Left lung (tissue), 14 donors: ENCODE measurements at places on chromosomes 7 and 10.
A peak's percentile ranks its signal among the peaks of the same experiment; 100 is the strongest.

DNA sequence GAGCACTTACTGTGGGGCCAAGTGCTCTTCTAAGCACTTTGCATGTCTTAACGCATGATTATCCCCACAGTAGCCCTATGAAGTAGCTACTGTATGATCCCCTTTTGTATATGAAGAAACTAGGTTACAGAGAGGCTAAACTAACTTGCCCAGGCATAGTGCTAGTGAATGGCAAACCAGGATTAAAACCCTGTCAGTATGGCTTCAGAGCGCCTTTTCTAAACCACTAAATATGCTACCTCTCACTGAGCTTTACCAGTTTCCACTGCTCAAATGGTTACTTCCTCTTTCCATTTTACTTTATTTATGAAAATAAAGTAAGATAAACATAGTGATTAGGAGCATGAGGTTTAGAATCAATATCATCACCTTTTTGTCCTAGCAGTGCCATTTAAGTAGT is 73.6 kb downstream of the PODXL start:
- H3K4me3 ChIP-seq = no peak overlapping the region
- H3K4me1 ChIP-seq = peaks cover 5% of the 10 kb centered on the region
- H3K27ac ChIP-seq = no peak overlapping the region
- no peaks in the 10 kb centered on the region for H3K36me3 ChIP-seq

GRCh38 chr7:106987777-106988176 is 56.7 kb upstream of the PRKAR2B start:
- no peak overlapping the region for H3K4me3 ChIP-seq
- H3K4me1 ChIP-seq = no peaks in the 10 kb centered on the region
- no peaks in the 10 kb centered on the region for H3K36me3 ChIP-seq
- no peak overlapping the region for H3K27ac ChIP-seq

DNA sequence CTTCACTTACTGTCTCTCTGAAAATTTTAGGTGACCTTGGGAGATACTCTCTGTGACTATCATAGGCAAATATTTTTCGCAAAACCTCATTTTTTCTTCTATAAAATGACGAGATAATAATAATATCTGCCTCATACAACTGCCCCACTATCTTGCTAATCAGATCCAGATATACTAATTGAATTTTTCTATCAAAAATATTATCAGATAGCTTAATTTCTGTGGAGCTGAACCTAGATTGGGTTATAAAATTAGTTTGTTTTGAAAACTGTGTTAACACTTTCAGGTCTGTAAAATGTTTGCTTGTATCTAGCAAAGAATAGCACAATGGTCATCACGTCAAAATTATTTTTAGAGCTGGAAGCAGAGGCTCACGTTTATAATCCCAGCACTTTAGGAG is 486.7 kb upstream of the LRRN3 start:
- H3K4me3 ChIP-seq = no peak overlapping the region
- H3K27ac ChIP-seq = no peak overlapping the region
- H3K27me3 ChIP-seq = no peaks in the 10 kb centered on the region
- H3K36me3 ChIP-seq = no peaks in the 10 kb centered on the region
- DNase-seq = no peak
- H3K4me1 ChIP-seq = no peaks in the 10 kb centered on the region

DNA sequence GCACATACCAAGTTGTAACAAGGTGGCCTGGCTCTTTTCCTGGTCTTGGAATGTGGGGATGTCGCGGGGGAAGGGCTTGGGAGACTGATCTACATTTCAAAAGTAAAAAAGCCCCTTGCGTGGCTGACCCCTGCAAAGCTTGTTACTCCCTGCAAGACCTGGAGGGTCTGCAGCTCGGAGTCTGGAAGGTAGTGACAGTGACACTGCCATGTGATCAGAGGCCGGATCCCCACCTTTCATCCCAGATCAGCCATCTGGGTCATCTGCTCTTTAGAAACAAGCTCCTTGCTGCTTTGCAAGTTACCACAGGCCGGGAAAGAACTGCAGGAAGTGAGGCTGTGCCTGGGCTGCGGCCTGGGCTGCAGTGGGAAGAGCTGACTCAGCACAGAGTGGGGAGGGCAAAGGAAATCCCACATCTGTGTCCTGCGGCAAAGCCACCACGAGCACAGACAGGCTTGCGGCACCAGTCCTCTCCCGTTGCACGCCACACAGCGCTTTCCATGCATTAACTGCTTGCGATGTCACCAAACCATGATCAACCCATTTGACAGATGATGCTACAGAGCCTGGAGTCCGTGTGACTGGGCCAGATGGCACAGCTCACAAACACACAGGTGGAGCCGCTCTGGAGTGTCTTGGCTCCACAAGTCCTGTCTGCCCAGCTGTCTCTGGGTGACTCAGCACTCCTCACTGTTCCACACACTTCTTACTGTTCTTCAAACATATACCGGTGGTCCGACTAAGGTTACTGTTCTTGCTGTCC is 97.7 kb downstream of the SH3PXD2A start:
- H3K4me3 ChIP-seq = no peak overlapping the region
- peaks cover 36% of the 10 kb centered on the region for H3K4me1 ChIP-seq
- DNase-seq = peak; percentile 70

GRCh38 chr7:140400381-140400780 is 2.1 kb upstream of the SLC37A3 start:
- no peak overlapping the region for H3K4me3 ChIP-seq
- H3K4me1 ChIP-seq = peaks cover 47% of the 10 kb centered on the region
- DNase-seq = no peak
- H3K27me3 ChIP-seq = no peaks in the 10 kb centered on the region
- no peak overlapping the region for H3K27ac ChIP-seq

- DNase-seq = no peak
- no peak overlapping the region for H3K27ac ChIP-seq
- H3K4me1 ChIP-seq = no peaks in the 10 kb centered on the region
- no peak overlapping the region for H3K4me3 ChIP-seq
Observed at GRCh38 chr10:78600740-78601139, 468.0 kb upstream of the ZMIZ1 start.

DNA sequence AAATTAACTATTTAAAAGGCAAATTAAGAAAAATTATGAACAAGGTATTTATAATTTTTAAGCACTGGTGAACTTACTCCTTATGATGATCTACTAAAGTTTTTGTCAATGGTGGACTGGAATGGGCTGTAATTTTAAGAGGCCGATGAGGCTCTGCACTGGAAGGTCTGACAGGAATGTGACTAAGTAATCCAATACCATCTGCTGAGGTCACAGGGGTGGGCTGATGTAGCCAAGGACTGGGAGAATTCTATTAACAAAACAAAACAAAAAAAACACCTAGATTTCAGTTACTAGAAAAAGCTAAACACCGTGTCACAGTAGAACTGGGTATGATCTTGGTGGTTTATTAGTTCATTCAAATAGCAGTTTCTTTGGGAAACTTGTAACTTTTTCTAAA is 75.9 kb downstream of the NRBF2 start:
- no peak overlapping the region for H3K27ac ChIP-seq
- no peaks in the 10 kb centered on the region for H3K27me3 ChIP-seq
- H3K36me3 ChIP-seq = peaks cover 59% of the 10 kb centered on the region
- no peak overlapping the region for H3K4me3 ChIP-seq

DNA sequence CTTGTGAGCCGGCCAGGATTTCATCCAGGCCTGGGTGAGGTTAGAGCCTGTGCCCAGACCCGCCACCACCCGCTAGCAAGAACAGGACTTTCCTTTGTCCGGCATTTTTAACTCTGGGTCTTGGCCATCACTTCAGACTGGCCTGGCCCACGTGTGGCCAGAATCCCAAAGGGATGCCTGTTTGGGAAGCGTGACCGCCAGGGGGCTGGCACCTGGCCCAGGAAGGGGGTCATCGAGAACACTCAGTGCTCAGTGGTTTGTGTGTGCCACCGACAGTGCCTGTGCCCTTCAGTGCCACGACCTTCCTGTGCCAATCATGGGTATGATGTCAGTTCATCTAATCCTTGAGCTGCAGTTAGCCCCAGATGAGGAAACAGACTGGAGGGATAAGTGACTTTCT is 85.0 kb downstream of the ZMIZ1 start:
- peak overlapping the region; percentile 81 for H3K27ac ChIP-seq
- H3K4me3 ChIP-seq = no peak overlapping the region
- no peaks in the 10 kb centered on the region for H3K36me3 ChIP-seq
- H3K27me3 ChIP-seq = no peaks in the 10 kb centered on the region

GRCh38 chr10:17033529-17034260 is 95.9 kb downstream of the CUBN start:
- H3K4me1 ChIP-seq = peaks cover 52% of the 10 kb centered on the region
- H3K36me3 ChIP-seq = no peaks in the 10 kb centered on the region
- H3K27me3 ChIP-seq = no peaks in the 10 kb centered on the region
- H3K4me3 ChIP-seq = no peak overlapping the region
- DNase-seq = no peak

DNA sequence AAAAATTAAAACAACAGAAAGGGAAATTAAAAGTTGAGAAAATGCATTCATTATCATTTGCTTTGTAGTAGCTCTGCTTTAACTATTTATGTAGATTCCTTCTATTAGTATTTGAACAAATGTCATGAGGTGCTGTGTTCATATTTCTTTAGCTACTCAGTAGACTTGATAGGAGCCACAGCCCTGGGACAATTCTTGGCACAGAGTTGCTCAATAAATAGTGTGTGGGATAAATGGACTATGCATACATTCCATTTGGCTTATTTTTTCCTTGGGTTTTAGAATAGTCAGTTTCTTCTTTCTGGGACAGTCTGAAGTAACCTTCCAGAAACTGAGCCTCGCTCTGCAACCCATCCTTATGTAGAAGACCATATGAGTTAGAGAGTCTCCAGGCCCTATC is 13.4 kb downstream of the RPP30 start:
- peaks cover 67% of the 10 kb centered on the region for H3K36me3 ChIP-seq
- no peak overlapping the region for H3K27ac ChIP-seq
- no peaks in the 10 kb centered on the region for H3K27me3 ChIP-seq
